ENCODE measurements at places on chromosomes 16 and 17.

GRCh38 chr17:81460856-81461460, 51.6 kb downstream of the ACTG1 start:
- no peak for DNase-seq

GRCh38 chr16:4537376-4538343, 913 bp downstream of the CDIP1 start:
- DNase-seq: no peak

GRCh38 chr16:88013091-88013609, 61.9 kb downstream of the BANP start:
- no peak for DNase-seq

DNA sequence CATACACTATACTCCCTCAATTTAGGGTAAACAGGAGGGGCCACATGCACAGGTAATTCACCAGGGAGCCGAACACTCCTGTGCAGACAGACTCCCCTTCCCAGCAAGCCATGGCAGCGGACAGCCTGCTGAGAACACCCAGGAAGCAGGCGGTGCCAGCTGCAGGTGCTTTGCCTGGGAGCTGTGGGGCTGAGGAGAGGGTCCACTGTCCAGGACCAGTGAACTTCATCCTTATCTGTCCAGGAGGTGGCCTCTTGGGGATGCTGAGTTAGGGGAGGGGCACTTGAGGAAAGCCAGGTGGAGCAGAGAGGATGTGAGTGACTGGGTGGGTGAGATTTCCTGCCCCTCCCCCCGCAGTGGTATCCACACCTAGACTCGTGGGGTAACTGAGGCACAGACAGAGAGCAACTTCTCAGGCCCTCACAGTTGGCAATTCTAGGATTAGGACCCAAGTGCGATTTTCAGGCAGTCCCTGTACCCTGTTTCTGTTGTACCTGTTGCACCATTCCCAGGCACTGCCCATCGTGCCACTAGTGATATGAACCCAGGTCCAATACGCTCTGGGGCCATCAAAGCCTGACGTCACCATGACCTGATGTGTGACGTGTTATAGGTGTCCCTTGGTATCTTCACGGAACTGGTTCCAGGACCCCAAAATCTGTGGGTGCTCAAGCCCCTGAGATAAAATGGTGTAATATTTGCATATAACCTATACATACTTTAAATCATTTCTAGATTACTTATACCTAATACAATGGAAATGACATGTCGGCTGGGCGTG, 1.2 kb downstream of the GRN start:
- no peak for DNase-seq

DNA sequence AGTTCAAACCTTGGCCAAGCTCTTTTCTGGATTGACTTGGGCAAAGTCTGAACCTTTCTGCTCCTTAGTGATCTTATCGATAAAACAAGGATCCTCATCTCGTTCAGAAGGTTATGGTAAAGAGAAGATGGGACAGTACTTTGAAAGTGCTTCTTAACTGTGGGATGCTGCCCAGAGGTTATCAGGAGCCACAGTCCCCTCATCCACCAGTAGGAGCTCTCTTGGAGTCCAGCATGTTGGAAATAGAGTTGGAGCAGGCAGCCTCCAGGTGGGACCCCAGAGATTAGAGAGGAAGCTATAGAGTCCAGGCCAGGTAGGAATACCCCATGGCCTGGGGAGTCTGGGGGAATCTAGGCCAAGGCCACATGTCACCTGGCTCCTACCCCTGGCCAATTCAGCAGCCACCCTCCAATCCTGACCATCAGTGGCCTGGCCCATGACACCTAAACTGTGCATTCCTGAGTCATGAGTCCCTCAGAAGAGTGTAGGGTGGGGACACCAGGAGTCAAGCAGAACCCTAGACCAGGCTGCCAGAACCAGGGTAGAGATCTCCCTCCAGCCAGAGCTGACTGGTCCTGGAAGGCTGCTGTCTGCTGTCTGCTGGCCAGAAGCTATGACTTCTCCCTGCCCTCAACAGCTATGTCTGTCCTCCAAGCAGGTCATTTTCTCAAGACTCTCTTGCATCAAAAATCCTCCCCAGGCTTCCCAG, 144.3 kb downstream of the AIPL1 start:
- no peak for DNase-seq

- DNase-seq: no peak
These were observed 201.8 kb upstream of the CDH5 start for GRCh38 chr16:66164581-66165247.

DNA sequence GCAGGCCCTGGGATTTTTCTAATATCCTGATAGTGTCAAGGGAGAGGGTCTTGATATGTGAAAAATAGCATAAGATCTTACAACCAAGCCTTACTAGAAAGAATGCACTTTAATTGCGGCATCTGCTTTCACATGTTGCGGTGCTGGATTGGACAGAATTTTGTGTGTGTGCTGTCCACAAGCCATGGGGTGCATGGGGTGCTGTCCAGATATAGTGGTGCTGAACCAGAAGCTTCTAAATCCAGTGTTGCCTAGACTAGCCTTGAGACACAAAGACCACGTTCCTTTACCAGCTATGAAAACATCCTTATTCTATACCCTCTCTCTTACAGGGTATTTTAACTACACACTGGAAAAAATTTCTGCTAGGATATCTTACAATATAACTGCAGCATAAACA, 244.0 kb downstream of the TMEM114 start:
- no peak for DNase-seq

DNA sequence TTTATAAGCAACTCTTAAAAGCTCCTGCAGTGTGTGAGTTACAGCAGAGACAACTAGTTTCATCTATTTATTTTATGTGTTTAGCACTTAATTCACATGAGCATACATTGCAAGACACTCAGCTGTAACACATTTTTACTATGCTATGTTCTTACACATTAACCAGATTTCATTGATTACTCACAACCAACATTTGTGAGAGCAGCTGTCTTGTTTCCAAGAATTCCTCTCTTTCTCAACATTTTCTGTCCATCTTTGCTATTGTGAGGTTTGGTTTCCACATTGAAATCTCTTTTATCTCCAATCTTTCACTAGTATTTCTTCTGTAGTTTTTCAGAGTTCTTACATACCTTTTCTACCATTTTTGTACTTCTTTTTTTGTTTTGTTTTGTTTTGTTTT, 51.2 kb downstream of the COPRS start:
- DNase-seq: no peak

- DNase-seq: no peak
These were observed 13.9 kb upstream of the CES1 start for GRCh38 chr16:55846598-55847346.

- DNase-seq: no peak
These were observed 3.3 kb upstream of the FN3KRP start for GRCh38 chr17:82713071-82713723.

- no peak for DNase-seq
These were observed 15.3 kb downstream of the LCMT1 start for GRCh38 chr16:25126820-25127232.

- DNase-seq: no peak
These were observed 21.6 kb upstream of the NCBP3 start for GRCh38 chr17:3867606-3868005.

DNA sequence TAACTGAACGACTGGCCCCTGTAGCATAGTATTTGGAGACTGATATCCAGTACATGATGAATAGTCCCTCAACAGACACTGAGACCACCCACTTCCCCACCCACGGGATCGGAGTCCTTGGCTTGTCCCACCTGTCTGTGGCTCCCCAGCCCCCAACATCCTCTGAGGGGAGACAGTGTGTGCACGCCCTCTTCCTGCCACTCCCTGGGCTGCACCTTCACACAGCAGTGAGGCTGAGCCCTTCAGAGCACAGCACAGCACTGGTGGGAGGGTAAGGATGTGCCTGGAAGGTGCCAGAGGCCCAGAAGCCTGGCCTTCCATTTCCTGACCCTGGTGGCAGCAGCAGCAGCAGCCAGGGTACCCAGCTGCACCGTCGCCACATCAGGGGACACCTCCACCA, 11.0 kb downstream of the DNASE1 start:
- no peak for DNase-seq

- DNase-seq: no peak
These were observed 24.4 kb downstream of the ABCC12 start for GRCh38 chr16:48131201-48131935.

- DNase-seq: no peak
These were observed 772.1 kb upstream of the RBFOX1 start for GRCh38 chr16:6560306-6561100.

GRCh38 chr17:8964801-8965393, 610 bp downstream of the PIK3R5 start:
- no peak for DNase-seq

- peak; percentile 97 for DNase-seq
These were observed 19.4 kb downstream of the CEP295NL start for GRCh38 chr17:78883533-78884131.

DNA sequence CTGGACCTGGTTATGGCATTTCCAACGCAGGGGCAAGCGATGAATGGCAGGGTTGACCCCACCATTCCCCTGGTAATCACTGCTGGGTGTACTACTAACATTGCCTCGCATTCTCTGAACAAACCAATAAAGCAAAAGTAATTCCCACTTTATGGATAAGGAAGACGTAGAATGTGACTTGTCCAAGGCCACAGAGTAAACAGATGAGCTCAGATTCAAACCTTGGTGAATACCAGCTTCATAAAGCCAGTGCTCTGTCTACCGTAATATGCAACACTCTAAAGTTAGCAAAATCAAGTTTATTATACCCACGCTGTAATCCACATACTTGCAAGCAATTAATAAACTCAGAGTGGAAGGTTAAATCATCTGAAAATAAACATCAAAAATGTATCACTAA, 59.6 kb downstream of the ANKFY1 start:
- DNase-seq: no peak

GRCh38 chr17:20073055-20073979, 64.2 kb downstream of the SPECC1 start:
- peak; percentile 62 for DNase-seq

GRCh38 chr16:49491771-49492761, 118.5 kb downstream of the C16orf78 start:
- peak; percentile 24 for DNase-seq

DNA sequence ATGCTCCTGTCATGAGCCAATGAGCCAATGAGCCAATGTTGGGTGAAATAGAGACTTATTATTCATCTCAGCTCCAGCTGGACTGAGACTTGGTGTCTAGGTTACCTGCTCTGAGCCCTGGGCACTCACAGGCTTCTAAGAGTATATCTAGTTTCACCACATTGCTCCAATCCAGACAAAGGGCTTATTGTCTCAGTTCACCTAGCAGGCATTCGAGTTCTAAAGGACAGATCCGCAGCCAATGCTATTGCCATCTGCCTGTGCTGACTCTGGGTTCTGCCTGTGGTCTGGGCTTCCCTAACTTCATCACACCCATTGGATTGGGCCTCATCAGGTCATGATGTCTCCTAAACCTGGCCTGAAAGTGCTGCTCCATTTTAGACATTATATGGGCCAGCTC, 66.1 kb upstream of the HS3ST4 start:
- DNase-seq: no peak

DNA sequence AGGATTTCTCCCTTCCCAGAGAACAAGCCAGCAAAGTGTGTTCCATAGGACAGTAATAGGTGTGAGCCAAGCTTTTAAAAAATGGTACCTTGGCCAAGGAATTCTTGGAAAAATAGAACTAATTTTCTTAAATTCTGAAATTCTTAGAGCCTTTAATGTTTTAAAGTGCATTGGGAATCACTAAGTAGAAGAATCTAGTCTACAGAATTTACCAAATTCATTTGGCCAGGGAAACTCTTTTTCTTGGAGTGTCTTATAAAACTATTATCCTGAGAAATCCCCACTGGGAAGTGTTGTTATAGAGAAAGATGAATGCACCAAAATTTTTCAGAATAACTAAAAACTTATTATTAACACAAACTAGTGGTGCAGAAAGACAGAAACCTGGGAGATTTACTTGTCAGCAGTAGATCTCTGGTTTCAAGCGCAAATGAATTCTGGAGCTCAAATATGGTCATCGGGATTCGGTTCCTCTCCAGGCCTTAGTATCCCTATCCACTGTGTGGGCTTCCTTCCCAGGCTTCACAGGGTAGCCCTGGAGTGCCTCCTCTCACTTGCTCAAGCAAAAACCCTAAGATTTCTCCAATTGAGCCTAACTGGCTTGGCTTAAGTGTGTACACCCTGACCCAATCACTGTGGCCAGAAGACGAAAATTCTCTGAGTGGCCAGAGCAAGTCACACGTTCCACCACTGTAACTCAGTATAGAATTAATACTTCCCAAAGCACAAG, 217.8 kb downstream of the CHD9NB start:
- DNase-seq: no peak

- no peak for DNase-seq
These were observed 177.1 kb downstream of the HS3ST4 start for GRCh38 chr16:25868706-25869370.

- DNase-seq: no peak
These were observed 4.3 kb upstream of the HES7 start for GRCh38 chr17:8128125-8128784.

DNA sequence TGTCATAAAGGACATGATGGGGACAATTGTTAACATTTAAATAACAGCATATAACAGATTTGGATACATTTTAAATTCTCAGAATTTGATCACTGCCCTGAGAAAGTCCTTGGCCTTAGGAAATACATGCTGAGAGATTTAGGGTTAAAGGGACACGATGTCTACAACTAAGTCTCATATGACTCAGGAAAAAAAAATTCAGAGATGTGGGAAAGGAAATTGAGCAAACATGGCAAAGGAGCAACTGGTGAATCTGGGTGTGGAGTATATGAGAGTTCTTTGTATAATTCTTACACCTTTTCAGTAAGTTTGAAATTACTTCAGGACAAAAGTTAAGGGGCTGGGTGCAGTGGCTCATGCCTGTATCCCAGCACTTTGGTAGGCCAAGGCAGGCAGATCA, 18.2 kb downstream of the MPP3 start:
- DNase-seq: no peak

DNA sequence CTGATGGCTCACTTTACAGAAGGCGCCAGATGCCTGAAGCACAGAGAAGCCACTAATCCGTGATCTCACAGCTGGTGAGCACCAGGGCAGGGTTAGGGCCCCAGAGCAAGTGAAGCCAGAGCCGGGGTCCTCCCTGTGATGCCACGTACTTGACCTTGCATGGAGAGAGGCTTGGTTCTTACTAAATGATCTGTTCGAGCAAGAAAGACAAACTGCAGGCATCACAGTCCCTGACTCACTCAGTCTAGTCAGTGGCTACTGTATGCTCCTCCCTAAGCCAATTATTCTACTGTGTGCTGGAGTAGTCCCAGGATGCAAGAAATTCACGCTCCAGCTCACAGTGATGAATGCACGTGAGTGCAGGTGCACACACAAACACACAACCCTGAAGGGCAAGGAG, 55.4 kb downstream of the SDK2 start:
- no peak for DNase-seq
